ENCODE measurements at places on chromosomes 12 and 14.

DNA sequence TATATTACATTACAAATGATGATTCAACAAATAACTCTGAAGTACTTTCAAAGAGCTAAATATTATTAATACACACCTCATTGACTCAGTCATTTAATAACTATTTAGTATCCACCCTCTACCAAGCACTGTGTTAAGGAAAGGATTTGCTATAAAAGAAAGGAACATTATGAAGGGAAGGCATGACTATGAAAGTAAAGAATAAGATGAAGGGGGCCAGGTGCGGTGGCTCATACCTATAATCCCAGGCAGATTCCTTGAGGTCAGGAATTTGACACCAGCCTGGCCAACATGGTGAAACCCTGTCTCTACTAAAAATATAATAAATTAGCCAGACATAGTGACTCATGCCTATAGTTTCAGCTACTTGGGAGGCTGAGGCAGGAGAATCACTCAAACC lies 107.9 kb downstream of the PLCZ1 start:
- DNase-seq = no peak

GRCh38 chr12:6643569-6644256 lies 3.5 kb downstream of the ACRBP start:
- DNase-seq = peak; percentile 85

DNA sequence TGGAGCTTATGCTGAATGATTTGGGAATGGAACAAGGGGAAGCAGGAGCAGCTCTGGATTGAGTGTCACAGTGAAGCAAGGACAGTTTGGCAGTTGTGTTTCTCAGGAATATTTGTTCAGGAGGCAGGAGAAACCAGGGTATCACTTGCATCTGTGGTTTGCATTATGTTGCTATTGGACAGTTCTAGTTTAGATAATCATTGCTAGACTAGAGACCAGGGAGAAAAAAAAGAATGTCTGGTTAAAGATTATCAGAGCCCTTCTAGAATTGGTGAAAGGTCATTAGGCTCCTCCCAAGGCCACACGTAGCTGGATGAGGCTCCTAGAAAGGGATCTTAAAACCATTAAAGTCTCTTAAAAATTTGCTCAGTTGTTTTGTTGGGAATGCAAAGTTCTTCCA lies 17.0 kb upstream of the SRSF5 start:
- DNase-seq = no peak

DNA sequence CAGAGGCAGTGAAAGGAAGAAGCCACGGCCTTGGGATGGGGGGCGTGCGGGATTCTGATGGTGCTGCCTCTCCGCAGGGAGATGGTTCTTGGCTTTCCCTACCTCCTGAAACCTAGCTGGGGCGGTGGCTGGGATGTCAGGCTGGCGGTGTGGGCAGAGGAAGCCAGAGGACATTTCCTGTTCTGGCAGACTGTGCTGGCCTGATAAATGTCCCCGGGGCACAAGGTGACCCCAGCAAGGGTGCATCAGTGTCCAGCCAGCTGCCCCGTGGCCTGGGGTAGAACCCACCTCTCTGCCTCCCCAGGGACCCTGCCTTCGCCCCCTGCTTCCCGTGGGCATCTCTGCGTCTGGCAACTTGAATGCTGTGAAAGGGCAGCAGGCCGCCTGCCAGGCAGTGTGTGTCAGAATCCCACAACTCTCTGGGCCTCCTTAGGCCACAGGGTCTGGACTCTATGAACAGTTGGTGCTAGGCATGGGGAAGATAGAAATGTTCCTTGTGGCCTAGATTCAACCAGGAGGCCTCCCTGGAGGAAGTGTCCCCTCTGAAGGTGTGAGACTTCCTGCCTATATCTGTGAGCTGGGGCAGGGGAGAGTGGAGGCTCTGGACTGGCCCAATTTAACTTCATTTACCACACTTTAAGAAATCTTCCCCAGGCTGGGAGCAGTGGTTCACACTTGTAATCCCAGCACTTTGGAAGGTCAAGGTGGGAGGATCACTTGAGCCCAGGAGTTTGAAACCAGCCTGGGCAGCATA lies 4.9 kb downstream of the SH2B3 start:
- DNase-seq = no peak

- no peak for DNase-seq
These were observed 69.1 kb upstream of the C12orf71 start for GRCh38 chr12:27151479-27151878.

DNA sequence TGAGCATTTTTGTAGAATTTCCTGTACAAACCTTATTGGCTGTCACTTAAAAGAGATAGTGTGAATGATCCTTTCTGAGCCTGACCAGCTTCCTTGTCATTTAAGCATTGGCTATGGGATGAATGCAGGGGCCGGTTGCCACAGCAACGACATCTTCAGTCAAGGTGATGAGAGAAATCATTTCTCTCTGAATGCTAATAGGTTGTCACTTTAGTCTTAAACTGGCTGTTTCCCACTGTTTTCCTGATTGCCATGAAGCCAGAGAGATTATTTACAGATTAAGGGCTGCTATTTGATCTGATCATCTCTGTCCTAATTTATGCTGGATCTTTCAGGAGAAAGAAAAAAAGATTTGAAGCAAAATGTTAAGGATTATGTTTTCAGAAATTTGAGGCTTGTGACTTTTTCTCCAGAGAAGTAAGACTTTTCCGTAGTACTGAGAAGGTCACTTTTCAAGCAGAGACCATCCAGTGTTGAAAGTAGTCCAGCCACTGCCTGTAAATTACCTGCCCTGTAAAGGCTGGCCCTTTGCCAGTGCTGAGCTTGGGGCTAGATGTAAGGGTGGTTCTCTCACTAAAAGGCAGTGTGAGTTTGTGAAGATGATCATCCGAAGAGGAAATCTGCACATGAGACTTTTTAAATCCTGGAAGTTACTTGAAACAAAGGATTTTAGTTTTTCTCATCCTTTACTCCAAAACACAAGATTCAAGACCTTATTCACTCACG lies 235.6 kb downstream of the DACT1 start:
- no peak for DNase-seq

- no peak for DNase-seq
These were observed 365.9 kb upstream of the NOVA1 start for GRCh38 chr14:26963711-26964110.

GRCh38 chr12:110906516-110906915 lies 13.9 kb downstream of the MYL2 start:
- DNase-seq = no peak

- DNase-seq = no peak
These were observed 5.0 kb downstream of the BIN2 start for GRCh38 chr12:51318846-51319599.

DNA sequence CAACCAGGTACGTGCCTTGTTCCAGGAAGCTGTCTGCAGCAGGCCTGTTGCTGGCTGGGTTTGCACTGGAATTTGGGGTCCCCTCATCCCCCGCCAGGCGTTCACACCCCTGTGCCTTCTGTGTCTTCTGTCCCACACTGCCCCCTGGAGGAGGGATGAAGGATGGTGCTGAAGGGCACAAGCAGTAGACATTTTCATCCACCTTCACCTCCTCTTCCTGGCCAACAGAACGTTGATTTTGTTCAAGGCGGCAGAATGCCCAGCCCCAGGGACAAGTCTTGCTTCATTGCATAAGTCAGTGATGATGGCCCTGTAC lies 122.1 kb downstream of the CALM1 start:
- DNase-seq = no peak

DNA sequence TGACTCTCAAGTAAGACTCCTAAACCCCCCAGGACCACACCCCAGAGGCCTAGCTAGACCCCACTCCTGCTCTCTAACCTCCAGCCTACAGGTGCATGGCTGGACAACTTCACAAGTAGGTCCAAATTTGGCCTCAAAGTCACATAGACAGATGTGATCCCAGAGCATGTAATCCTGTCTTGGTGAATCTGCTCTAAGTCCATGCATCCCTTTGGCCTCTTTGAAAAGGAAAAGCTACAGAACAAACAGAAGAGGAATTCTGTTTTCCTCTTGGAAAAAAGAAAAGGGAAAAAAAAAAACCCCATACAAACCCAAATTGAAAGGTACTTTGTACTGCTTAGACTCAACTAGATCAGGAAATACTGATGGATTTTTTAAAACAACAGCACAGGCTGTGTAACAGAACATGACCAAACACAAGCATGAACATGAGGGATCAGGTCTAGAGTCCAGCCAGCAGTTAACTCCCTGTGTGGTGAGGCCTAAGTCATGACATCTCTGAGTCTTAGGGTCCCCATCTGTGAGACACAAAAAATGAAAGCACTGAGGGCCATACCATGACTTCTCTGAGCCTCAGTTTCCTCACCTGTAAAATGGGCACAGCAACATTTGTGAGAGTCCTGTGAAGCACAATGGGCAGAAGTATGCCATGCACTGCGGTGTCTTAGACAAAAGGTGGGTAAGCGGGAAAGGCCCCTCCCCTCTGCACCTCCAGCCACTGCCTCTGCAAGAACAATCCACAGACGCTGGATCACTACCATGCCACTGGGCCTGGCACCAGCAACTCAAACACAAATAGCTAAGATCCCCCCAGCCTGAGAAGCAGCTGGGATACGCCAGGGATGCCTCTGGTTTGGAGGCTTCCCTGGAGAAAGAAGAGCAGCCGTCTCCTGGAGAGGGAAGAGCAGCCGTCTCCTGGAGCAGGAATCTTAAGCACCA lies 9.9 kb downstream of the PITPNM2 start:
- no peak for DNase-seq

GRCh38 chr12:104510145-104510872 lies 53.6 kb downstream of the CHST11 start:
- DNase-seq = no peak

- DNase-seq = no peak
These were observed 1.2 kb upstream of the IRAK3 start for GRCh38 chr12:66187821-66188220.

DNA sequence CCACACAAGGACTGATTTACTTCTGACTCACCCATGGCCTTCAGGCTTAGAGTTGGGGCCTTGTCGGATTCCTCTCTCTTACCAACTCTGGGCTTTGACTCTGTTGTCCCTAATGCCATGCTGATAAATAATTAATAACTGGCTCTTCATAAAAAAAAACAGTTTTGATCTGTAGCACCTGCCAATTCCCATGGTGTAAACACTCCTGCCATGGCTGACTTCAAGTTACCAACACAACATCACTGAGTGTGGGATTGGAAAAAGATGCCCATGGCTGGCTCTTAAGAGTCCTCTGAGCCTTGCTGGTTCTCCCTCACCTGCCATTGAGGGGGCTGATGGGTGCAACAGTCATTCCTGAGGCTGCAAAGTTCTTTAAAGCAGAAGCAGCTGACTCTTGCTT lies 104.8 kb downstream of the KIF26A start:
- DNase-seq = no peak

DNA sequence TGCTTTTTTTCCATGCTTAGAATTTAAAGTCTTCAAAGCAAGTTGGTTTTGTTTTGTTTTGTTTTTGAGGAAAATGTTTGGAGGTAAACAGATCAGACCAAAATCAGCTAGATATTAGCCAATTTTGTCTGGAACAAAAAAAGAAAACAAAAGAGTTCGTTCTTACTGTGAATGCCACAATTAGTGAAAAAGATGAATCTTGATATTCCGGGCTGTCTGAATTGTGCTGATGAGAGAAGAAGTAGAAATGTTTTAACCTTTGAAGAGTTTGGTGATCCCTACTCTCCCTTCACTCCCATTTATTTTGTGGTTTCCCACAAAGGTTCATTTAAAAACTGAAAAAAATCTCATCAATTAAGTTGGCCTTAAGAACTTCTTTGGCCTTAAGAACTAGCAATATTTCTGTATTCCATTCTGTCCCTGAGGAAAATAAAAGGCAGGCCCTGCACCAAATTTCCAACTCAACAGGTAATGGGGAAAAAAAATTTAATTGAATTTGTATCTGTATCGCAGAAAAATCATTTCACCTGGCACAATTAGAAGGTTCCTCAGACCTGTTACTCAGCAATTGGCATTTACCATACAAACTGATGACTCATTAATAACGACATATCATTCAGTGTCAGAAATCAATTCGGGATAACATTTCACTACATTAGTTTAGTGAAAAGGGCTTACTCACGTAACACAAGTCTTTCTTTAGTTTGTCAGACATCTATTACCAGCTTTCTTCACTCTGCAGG lies 562 bp upstream of the GLIPR1L2 start:
- DNase-seq = peak; percentile 66

Data from pons (tissue), 1 donor.